ENCODE measurements at places on chromosomes 3 and 15.

DNA sequence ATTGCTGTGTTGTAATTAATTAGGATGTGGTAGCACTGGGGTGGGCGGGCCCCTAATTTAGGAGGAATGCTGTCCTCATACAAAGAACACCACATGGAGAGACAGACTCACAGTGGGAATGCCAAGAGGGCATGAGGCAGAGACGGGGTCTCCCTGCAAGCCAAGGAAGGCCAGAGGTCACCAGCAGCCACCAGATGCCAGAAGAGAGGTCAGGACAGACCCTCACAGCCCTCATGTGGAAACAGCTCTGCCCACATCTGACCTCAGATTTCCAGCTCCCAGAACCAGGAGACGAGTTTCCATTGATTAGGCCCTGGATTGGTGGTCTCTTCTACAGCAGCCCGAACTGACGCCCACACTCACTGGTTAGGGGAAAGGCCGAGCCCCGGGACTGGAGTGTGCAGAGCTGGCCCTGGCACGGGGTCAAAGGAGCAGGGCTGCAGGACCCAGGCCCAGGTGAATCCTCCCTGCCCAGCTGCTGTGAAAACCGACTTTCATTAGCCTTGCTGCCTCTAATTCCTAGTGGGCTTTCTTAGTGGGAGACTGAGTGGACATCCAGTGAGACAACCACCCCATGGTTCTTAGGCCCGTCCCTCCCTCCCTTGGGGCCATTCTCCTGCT is 43.0 kb upstream of the SLC41A3 start:
- DNase-seq, result no peak

GRCh38 chr15:68631601-68632051 is 52.8 kb downstream of the CORO2B start:
- no peak for DNase-seq

DNA sequence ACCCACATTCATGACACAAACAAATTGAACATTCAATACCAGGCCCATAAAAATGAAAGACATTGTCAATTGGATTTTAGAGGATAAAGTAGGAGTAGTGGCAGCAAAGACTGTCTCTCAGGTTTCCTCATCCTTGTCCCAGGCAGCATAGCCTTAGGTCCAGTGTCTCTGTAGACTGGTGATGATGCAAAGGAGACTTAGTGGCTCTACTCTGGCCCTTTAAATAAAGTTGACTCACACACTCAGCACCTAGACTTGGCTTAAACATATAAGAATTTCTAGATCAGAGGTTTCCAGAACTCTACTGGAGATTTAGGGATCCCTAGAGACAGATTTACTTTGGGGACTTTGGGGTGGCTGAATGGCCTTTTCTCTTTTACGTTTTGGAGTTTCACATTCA is 166.6 kb downstream of the NR1D2 start:
- no peak for DNase-seq

GRCh38 chr3:56633602-56634535 is 49.2 kb downstream of the TASOR start:
- DNase-seq, result no peak

DNA sequence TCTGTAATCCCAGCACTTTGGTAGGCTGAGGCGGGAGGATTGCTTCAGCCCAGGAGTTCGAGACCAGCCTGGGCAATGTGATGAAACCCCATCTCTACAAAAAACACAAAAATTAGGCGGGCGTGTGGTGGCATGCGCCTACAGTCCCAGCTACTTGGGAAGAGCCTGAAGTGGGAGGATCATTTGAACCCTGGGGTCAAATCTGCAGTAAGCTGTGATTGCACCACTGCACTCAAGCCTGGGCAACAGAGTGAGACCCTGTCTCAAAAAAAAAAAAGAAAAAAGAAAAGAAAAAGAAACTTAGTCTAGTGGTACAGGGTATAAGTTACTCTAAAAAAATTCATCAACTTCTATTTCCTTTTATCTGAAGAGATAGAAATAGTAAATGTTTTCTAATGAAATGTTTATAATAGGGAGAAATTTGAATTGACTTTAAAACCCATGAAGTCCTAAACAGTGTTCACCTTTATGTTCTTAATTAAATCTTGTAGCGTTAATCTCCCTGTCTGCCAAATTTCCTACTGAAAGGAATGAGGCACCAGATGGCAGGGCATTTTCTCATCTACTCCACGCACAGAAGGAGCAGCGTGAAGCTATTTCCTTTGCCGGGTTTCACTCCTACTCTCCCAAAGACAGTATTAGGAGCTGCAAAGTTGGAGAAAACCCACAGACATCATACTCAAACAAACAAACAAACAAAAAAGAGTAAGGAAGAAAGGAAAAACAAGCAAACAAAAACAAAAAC is 1.9 kb downstream of the PCLAF start:
- no peak for DNase-seq

DNA sequence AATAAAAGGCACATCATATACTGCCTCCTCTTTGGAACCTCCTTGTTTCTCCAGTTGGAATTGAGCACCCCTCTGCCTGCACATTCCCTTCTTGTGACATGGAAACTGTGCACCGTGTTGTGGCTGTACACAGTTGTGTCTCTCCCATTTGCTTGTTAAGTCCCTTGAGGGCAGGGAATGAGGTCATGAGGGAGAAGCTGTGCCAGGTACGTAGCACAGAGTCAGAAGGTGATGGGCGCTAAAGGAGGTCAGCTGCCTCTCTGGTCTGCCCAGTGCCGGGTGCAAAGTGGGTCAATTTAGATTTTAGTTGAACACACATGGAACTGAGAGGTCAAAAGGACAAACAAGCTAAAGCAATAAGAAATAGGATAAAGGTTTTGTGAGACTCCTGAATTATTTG is 124.4 kb downstream of the FAM43A start:
- DNase-seq, result no peak

DNA sequence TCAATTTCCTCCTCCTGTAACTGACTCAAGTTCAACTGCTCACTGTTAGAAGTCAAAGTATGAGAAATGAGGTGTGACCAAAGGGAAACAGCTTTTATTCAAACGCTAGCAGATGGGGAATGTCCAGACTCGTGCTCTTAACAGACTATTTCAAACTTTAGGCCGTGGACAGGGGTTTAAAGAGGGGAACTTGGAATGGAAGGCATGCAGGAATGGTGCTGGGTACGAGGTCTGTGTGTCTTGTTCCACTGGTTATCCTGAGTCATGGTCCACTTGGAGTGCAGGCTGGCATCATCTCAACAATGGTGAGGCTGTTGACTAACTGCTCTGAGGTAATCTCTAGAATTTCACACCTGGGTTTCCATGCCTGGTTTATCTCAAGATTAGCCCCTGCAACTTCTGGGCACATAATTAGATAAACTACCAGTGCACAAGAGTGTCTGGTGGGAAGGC is 22.9 kb upstream of the DNAAF4 start:
- DNase-seq, result no peak

DNA sequence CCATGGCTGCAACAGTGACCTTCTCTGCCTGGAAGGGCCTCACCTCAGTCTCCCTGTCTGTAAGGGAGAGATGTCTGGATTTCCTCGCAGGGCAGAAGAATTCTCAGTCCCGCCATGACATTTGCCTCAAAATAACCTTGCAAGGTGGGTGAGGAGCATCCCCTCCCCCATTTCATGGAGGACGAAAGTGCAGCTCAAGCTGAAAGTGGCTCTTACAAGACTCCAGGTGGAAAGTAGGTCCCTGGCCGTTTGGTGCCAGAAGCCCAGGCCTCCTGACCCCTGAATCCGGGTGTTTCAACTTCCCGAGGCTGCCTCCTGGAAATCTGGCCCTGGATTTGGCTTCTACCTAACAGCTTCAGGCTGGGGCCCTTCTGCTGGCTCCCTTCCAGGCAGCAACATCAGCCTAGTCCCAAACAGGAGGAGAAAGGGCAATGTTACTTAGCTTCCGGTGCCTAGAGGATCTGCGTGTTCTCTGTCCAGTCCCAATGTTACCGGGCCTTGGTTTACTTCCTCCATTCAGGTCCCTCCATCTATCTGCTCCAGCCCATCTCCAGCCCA is 769 bp upstream of the CSPG4 start:
- no peak for DNase-seq

DNA sequence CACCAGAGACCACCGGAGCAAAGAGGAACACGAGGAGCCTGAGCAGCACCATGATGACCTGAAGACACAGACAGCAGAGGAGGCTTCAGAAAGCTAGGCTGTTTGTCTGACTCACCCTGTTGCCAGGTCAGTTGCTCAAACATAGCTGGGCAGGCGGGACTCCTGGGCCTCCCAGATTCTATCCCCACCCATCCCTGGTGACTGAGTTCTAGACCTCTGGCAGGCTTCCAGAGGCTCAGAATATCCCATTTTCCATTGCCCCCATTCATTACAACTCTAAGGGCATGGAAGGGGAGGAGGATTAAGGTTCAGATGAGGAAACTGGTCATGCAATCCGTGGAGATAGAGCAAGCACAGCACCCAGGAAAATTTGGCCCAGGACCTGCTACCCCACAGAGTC is at the start of gene CDHR4:
Gene CDHR4, minus strand, starts transcription at position 113 of the 400 bp plus-strand sequence. Its CDS starts 61 bp downstream, at position 52.
- DNase-seq, result no peak

DNA sequence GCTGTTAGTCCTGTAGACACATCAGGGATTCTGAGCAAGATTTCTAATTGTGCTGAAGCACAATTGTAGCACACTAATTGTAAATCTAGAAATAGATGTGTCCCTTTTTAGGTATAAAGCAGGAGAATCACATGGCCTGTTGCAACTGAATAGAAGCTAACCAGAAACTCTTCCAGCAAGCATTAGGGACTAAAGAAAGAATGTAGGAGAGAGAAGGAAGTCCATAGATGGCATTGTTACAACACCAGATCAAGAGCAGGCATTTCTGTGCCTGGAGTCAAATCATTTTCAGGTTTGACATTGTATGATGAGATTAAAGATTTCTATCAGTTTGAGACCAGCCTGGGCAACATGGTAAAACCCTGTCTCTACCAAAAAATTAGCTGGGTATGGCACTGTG is 27.4 kb downstream of the CALML4 start:
- no peak for DNase-seq

GRCh38 chr3:49719214-49719884 is at the start of gene AMIGO3:
Gene AMIGO3, minus strand, starts transcription at chr3:49719684. Its CDS starts 219 bp downstream, at chr3:49719465.
- peak; percentile 53 for DNase-seq

DNA sequence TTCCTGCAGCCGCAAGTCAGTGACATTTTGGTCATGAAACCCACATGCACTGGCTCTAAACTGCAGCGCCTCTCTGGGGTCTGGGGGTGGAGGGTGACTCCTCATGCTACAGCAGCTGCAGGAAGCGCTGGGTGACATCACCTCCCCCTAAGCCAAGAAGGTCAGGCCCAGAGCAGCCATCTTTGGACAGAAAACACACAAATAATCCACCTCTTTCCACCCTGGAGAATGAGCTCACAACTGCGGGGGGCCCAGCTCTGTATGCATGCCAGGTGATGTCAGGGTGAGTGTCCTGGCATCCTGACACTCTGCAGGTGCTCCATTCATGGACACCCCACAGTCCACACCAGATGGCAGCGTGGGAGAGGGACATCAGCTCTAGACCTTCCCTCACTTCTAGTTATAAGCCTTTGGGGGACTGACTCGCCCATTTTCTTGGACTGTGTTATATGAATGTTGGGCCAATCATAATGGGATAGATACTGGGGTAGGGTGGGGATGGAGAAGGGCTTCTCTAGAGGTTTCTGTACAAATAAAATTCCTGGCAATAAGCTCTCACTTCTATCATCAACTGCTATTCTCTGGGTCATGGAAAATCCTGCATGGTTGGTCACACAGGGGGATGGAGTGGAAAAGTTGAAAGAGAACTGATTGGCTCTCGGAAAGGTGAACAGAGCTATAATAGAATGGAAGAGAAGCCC is 70.7 kb upstream of the THBS1 start:
- DNase-seq, result no peak

DNA sequence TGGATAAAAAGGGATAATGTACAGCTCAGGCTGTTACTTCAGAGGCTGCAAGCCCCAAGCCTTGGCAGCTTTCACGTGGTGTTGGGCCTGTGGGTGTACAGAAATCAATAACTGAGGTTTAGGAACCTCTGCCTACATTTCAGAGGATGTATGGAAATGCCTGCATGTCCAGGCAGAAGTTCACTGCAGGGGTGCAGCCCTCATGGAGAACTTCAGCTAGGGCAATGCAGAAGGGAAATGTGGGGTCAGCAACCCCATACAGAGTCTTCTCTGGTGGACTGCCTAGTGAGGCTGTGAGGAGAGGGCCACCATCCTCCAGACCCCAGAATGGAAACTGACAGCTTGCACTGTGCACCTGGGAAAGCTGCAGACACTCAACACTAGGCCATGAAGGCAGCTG is 1350.3 kb downstream of the ROBO2 start:
- no peak for DNase-seq

DNA sequence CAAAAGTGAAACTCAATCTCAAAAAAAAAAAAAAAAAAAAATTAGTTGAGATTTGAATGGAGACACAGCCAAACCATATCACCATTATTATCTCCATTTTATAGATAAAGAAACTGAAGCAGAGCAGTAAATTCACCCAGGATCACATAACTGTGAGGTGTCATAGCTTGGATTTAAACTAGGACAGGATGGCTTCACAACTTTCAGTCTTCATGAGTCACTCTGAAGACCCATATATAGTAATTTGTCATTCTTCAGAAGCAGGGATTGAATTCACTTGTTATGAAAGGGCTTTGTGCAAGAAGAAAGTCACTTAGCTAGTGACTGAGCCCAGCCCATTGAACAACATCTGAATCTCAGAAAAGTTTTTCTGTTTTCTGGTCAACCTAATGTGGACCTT is 60.5 kb upstream of the LRIG1 start:
- DNase-seq, result no peak

- DNase-seq, result no peak
Measured at GRCh38 chr3:125651244-125651643, 55.9 kb upstream of the OSBPL11 start.

DNA sequence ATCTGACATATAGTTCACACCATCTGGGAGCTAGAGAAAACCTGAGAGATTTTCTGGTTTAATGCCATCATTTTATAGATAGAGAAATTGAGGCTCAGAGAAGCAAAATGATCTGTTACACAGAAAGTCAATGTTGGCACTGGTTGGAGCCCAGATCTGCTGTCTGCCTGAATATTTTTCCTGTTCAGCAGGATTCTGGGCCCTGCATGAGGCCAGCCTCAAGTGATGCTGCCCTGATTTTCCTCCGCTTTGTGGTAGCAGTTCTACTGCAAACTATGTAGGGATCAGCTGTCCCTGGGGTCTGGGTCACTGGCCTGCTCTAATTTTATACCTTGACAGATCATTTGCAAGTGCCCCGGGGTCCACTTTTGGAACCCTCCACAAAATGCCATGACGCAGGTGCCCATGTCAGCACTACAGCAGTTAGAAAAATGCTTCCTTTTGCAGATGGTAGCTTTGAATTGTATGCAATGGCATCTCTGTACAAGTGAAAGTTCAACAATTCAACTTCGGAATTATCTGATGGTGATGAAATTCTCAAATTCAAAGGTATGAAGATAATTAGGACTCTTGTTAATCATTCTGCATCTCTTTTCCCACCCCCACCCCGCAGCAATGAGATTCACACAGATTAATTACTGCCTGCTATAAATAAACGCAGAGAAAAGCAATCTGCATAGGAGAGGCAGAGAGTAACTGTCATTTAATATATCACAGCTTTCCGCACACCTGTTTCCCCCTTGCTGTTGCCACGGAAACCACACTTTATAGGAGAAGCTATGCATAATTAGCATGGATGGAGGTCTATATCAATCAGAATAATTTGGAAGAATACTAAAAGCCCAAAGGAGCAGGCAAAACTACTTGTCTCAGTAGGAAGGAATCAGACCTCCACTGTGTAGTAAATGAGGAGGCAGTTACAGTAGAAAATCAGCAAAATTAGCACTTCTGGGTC is 222.6 kb downstream of the PDCD6IP start:
- DNase-seq, result no peak

GRCh38 chr3:48130321-48130904 is 57.8 kb downstream of the CDC25A start:
- DNase-seq, result no peak

- DNase-seq, result no peak
Measured at GRCh38 chr3:126577261-126577660, 18.5 kb upstream of the C3orf22 start.
